Activated T-helper 17 cell treated with anti-CD3 and anti-CD28 coated beads, Interleukin-2, amount 50 U/mL, for 72 hours (primary cell): ENCODE measurements at places on chromosomes 6 and 20.

GRCh38 chr6:157530126-157530525 is 149.1 kb downstream of the ZDHHC14 start:
- ATAC-seq = no peak

- no peak for ATAC-seq
Observed at GRCh38 chr6:102841060-102841459, 1447.6 kb downstream of the GRIK2 start.

- ATAC-seq = peak; percentile 93
Observed at GRCh38 chr20:2379511-2380229, 1.0 kb upstream of the TGM6 start.

DNA sequence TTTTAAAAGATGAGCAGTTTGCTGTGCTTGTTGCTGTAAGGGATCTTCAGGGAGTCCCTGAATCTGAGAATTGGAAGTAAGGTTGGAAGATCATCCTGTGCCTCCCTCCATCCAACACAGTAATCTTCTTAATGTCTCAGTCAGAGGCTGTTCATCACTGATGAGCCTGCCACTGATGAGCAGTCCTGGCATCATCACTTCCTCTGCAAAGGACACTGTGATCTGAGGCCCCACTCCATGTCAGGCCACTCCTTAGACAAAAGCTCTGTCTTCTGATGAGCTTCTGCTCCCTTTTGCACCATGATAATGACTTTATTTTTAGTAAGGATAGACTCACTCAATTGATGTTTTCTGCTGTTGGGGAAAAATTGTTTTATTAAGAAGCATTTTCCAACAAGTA is 121.0 kb downstream of the UST start:
- ATAC-seq = peak; percentile 90

- no peak for ATAC-seq
Observed at GRCh38 chr20:57658447-57658832, 38.2 kb upstream of the ZBP1 start.

DNA sequence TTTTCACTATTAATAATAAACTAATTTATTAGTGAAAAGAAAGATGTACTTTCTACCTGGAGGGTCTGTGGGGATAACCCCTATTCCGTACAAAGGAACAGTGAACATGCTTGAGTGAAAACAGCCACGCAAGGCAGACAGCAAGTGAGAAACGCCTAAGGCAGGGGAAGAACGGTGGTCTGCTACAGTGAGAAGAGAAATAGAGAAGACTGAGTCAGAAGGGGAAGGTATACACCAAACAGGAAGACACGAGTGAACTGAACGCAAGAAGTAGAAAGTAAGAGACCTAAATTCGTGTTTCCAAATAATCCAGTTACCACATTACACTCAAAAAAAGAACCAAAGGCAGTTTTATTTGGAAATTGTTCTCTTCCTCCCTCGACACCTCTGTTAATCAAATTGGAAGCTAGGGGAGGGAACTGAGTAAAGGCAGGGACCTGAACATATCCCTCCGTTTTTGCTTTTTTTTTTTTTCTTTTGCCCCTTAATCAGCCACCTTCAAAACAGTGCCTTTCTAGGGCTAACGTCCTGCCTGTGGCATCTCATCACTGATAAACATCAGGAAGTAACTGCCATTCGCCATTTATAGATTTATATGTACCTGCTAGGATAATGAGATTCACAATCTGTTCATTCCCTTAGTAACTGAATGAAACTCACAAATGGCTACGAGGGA is 48.9 kb downstream of the ATXN1 start:
- ATAC-seq = peak; percentile 77

DNA sequence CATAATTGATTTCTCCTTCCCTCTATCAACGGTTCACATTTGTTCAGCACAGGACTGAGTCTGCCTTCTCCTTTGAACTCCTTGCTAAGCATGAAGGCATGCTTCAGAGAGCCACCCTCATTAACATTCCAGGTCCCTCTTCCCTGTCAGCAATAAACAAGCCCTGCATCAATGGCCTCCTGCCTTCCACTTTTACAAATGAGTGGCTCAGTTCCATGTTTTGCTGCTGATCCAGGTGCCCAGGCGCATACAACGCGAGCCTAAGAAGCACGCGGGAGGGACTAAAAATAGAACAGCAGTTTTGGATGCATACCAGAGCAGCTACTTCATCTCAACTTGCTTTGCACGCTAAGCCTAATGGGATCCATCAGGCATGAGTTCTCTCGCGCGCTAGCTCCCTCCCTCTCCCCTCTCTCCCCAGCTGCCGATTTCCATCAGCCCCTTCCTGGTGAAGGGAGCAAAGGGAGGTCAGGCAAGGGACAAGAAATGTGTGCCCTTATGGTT is 53.4 kb downstream of the TRAF3IP2 start:
- ATAC-seq = no peak

DNA sequence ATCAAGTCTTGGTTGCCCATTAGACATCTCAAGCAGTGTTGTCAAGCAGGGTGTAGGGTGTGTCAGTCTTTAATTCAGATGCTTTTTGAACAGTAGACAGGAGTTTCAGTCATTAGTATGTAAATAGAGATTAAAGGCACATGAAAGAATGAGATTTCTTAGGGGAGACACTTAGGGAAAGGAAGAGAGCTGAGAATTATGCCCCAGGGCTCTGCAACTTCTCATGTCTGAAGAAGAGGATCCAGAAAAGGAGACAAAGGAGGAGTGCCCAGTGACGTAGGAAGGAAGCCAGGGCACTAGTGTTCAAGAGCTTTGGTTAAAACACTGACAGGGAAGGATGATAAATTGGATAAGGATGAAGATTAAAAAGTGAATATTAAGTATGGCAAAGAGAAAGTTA is 569.7 kb downstream of the NKAIN2 start:
- ATAC-seq = no peak

- ATAC-seq = no peak
Observed at GRCh38 chr20:50799176-50799889, 4.5 kb downstream of the BCAS4 start.

- no peak for ATAC-seq
Observed at GRCh38 chr6:44896701-44897100, 431.4 kb upstream of the RUNX2 start.

GRCh38 chr6:51322505-51322904 is 503.8 kb downstream of the TFAP2B start:
- no peak for ATAC-seq

- ATAC-seq = no peak
Observed at GRCh38 chr6:154488802-154489437, 21.6 kb downstream of the CNKSR3 start.

DNA sequence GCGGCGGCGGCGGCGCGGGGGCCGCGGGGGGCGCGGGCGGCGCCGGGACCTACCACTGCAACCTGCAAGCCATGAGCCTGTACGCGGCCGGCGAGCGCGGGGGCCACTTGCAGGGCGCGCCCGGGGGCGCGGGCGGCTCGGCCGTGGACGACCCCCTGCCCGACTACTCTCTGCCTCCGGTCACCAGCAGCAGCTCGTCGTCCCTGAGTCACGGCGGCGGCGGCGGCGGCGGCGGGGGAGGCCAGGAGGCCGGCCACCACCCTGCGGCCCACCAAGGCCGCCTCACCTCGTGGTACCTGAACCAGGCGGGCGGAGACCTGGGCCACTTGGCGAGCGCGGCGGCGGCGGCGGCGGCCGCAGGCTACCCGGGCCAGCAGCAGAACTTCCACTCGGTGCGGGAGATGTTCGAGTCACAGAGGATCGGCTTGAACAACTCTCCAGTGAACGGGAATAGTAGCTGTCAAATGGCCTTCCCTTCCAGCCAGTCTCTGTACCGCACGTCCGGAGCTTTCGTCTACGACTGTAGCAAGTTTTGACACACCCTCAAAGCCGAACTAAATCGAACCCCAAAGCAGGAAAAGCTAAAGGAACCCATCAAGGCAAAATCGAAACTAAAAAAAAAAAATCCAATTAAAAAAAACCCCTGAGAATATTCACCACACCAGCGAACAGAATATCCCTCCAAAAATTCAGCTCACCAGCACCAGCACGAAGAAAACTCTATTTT is 2.0 kb downstream of the FOXC1 start:
- ATAC-seq = no peak

DNA sequence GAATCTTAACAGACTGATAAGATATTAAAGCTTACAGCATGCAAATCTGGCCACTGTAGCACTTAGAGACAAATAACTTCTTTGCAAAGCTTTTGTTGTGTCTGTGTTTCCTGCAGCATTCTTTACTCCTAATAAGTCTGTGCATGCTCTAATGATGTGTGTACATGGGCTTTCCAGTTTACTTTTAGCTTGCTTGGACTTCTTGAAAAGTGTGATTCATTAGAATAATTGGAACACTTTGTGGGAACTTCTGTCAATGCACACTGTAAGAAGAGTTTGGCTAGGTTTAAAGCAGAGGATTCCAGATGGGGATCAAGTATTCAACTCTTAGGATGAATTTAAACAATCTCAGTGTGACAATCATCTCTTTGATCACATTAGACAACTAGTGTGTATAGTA is 22.1 kb upstream of the TINAG start:
- no peak for ATAC-seq

DNA sequence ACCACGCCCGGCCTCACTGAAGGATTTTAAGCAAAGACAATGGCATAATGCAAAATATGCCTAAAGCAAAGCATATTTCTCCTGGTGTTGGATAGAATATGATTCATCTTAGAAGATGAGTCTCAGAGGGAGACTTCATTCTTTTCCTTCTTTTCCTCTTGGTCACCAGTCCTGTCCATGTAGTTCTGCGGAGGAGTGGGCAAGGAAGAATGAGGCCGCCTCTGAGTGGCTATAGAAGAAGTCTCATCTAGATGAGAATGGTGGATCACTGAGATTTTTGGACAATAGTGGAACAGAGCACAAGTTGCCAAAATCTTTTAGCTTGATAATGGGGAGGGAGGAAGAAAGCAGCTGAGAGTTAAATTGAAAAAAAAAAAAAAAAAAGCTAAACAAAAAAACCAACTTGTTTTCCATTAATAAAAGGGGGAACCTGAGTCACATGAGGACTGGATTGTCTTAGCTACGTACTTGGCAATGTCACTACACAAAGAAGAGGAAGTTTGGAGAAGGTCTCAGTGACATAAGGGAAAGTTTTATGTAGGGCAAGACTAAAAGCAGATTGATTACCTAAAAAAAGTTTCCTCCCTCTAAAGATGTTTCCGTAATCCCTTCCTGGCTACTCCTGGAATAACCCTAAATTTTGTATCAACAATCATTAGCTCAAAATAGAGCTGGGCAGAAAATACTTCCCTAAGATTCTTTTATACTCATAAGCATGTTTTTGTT is 6.0 kb downstream of the CD83 start:
- no peak for ATAC-seq

DNA sequence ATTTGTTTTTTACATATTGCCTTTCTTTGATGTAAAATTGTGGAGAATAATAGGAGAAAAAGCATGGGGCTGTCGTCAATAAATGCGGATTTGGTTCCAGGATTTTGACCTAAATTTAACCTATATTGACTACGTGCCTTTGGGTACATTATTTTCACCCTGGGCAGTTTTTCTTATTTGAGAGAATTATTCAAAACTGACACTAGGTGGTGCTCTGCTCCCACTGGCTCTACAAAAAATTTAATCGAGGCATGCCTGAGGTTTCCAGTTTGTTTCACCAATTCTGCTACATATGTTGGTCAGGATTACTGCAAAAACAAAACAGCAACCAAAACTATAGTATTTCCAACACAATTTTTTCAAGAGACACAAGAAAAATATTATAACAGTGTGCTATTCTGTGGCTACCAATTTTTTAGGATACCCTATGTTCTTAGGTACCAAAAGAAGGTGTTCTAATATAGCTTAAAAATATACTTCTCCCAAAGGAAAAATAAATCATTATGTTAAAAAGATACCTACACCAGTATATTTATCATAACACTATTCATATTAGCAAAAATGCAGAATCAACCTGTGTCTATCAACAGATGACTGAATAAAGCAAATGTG is 48.6 kb upstream of the FABP7 start:
- no peak for ATAC-seq

DNA sequence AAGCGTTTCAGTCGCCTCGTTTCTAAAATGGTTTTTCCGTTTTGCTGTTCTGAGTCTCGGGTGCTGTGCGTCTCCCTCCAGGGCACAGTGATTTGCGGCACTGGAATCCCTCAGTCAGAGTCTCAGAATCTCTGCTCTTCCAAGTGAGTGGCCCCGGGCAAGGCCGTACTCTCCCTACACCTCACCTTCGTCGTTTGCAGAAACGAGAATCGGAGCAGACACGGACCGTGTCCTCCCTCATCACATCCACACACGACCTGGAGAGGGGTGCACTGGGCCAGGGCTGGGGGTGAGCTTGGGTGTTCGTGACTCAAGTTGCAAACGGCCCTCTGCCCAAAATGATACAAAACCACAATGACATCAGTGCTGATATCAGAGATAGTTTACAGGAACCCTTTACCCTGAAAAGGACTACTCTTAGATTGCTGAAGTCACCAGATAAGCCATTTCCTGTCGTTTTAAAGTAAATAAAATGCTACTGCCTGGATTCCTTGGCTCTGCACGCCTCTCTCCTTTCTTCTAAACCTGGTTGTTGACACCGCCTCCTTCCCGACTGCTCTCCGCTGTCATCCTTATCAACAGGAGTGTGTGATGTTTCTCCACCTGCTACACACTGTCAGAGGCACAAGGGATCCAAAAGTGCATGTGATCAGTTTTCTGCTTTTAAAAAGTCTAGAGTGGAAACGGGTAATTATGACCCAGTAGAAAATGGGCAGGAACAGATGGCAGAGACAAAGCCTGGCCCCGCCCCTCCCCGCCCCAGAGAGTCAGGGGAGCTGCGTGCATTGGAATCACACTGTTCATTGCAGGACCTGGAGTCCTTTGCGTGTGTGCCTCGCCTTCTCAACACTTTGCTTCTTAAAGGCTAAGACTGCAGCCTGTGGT is 38.4 kb downstream of the KIF25 start:
- peak; percentile 83 for ATAC-seq

GRCh38 chr20:13868331-13868730 is 83.5 kb downstream of the NDUFAF5 start:
- ATAC-seq = no peak

DNA sequence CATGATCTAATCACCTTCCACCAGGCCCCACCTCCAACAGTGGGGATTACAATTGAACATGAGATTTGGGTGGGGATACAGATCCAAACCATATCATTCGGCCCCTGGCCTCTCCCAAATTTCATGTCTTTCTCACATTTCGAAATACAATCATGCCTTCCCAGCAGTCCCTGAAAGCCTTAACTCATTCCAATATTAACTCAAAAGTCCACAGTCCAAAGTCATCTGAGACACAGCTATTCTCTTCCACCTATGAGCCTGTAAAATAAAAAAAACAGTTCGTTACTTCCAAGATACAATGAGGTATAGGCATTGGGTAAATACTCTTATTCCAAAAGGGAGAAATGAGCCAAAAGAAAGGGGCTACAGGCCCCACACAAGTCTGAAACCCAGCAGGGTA is 222.6 kb downstream of the SOD2 start:
- no peak for ATAC-seq

DNA sequence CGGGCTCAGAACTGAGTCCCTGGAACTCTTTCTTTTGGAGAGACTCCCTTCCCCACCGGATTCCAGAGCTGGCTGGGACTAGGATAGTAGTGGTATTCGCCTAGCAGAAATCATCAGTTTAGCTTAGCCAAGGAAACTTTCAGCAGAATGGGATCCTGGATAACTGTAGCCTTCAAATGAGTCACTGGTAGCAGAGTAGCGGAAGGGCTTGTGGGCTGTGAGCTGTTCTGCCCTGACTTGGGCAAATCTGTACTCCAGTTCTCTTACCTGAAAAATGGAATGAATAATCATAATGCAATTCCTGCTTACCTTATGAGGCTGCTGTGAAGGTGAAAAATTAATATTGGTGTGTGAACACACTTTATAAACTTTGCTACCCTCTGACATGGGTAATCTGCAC is 244.3 kb upstream of the CHD6 start:
- ATAC-seq = no peak
